ENCODE measurements at places on chromosomes 16 and 17. TPM values are rescaled to one million over a fixed set of nuclear protein-coding genes. Genes with fewer than 3 reads are reported as not detected.

The ALDOC gene
- total RNA-seq = 142 TPM

The PSME3 gene
- 124 TPM for total RNA-seq

The RPL23 gene
- 1,957 TPM for total RNA-seq

The CACNB1 gene
- total RNA-seq = 13.1 TPM

The ST6GALNAC2 gene
- not detected for total RNA-seq

The TUFM gene
- 309 TPM for total RNA-seq

The CDH11 gene
- total RNA-seq = not detected

GRCh38 chr17:4560421-4560820, at the start of gene GGT6:
GGT6 (minus strand) TSS chr17:4560577; CDS start chr17:4560521, 56 bp downstream.
- DNase-seq = no peak

DNA sequence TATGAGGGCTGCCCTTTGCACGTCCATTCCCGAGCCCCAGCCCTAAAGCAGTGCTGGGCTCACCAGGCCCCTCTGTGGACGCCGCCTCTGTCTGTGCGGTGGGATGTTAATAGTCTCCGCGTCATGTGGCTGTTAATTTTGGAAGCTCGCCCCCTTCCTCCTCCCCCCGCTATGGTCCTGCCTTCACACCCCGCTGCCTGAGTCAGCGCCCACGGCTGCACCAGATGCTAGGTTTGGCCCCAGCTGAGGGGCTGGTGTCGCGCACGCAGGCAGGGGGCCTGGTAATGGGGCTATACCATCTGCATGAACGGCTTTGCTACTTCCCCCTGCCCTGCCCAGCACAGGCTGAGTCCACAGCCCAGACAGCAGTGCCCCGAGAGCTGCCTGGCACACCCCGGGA, 4.1 kb upstream of the SSTR5 start:
- DNase-seq = no peak

DNA sequence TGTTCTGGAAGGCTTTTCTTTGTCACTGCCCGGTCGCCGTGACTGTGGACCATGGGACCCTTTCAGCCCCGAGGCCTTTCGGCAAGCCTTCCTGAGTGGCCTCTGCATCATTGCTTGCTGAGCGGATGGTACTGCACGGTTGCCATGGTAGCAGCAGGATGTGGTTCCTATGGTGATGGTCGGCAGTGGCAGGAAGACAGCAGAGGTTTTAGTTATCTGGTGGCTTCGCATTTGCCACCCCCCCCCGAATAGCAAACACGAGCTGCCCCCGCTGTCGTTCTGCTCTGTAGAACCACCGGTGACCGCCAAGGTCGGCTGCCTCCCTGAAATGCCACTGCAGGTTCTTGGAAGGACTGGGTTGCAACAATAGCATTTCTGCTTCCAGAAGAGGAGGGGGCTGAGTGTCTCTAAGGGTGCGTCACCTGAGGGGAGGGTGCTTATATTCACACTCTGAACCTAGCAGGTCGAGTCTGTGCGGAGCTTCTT, 76.6 kb downstream of the CMIP start:
- peak; percentile 93 for DNase-seq

DNA sequence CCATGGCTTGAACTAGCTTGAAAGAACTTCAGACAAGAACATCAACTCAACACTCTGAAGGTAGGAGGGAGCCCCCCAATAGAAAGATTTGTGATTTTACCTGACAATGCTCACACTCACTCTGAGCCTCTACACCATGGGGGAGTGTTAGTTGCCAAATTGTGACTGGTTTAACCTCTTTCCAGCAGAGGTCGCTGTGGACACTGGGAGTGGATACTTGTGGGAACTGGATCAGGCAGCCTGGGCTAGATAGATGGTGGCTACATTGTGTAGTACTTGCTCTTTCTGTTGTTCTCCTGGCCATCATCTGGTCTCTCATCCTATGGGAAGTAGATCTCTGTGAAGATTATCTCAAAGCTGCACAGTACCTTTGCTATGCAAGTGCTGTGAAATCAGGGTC, 2.9 kb downstream of the SMPD3 start:
- peak; percentile 72 for DNase-seq

DNA sequence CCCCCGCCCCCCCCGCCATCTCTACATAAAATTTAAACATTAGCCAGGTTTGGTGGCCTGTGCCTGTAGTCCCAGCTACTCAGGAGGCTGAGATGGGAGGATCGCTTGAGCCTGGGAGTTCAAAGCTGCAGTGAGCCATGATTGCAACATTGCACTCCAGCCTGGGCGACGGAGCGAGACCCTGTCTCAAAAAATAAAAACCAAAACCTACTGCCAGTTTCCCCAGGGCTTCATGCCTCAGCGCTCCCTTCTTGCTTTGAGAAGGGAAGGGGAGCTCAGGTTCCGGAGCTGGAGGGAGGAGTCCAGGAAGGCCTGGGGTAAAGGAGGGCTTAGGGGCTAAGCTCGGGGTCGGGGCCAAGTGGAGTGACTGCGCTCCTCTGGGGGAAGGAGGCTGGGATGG, 20.5 kb downstream of the PLCD3 start:
- no peak for DNase-seq

DNA sequence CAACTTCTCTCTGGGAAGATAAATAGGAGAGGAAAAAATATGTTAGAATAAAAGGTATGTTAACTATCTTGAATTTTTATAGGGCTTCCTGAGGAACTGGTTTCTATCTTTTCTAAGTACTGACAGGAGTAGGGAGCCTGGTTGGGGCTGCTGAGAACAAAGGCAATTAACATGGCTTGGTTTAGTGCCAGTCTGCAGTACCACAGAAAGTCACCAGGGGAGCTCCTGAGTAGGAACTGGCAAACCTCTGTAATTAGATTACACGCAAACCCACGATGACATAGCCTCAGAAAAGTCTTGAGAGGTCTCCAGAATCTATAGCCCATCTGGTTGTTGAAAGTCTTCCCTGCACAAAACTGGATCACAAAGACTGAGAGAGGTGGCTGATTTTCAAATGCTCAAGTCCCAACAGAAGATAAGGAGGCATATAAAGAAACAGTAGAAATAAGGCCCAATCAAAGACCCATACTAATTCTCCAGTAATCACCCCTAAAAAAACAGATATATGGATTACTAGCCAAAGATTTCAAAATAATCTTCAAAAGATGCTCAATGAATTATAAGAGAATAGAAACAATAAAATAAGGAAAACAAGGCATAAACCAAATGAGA, 11.7 kb upstream of the CNTNAP4 start:
- DNase-seq = peak; percentile 43

DNA sequence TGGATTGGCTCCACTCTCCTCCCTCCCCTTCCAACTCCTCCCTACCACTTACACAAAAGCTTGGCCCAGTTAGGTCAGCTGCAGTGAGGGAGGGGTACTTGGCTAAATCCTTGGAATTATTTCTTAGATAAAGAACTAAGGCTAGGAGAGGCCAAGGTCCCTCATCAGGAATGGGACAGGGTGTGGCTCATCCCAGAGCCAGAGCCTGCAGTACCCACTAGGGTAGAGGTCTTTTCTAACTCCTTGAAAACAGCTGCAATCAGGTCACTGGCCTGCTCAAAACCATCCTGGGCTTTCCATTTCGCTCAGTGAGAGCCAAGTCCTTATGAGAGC, 1.9 kb upstream of the SLC46A1 start:
- no peak for DNase-seq

- peak; percentile 78 for DNase-seq
Observed at GRCh38 chr16:85947230-85948137, 48.5 kb downstream of the IRF8 start.

DNA sequence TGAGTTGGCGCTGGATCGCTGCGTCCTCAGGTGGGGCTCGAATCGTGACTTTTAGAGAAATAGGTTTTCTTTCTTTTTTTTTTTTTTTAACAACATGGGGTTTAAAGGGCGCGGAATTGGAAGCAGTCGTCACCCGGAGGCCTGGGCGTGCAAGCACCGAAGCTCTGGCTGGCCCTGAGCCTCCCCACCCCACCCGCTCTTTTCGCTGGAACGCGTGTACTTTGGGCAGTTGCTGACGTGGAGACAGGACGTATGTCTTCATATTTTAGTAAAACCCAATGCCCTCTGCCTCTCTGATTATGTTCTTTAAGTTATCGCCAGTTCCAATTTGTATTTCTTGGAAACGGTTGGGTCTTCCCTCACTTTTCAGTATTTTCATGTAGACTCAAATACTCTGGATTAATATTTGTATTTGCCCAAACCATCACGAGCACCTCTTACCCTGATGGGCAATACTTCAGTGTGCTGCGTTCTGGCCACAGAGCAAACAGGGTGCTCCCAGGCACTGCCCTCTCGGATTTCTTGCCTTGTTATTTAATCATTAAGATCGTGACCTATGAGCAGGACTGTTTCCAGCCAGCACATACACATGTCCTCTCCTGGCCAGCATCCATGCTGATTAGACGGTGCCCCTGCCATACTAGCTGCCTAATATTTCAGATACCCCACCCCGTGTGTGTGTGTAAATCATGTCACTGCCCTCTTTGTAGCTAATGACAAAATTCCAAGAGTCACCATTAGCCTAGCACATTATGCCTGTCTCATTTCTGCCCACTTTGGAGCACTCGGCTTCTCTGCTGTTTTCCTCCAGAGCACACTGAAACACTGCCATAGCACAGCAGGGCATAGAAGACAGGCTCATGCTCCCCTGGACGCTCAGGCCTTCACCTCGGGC, 805 bp upstream of the C16orf95 start:
- DNase-seq = peak; percentile 68

DNA sequence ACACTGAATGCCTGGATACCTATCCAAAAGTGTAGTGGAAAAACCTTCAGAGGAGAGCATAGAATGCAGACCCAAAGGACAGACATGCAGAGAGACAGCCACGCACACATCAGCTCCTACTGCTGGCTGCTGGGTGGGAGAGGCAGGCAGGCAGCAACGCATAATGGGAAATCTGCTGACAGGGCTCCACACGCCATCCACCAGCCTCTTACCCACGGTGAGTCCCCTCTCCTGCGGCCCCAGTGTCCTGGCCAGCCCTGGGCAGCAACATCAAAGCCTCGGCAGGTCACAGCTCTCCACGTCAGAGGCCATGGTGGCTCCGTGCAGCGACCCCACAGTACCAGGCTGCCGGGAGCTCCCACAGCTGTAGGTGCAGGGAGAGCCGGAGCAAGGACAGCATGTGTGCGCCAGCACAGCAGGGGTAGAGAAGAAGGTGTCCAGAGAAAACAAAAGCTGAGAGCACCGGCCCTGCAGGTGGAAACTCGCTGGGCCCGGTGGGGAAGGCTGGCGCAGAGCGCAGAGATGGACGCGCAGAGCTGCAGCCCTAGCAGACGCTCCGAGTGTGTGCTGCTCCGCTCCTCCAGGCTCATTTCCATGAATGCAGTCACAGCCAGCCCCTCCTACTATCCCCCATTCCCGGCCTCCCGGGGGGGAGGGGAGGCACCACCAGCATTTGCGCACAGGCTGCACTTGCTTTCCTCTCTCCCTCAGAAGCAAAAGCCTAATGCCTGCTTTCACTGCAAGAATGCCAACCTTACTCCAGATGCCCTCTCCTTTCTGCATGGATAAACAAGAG, 58.9 kb downstream of the CYTH1 start:
- DNase-seq = no peak

DNA sequence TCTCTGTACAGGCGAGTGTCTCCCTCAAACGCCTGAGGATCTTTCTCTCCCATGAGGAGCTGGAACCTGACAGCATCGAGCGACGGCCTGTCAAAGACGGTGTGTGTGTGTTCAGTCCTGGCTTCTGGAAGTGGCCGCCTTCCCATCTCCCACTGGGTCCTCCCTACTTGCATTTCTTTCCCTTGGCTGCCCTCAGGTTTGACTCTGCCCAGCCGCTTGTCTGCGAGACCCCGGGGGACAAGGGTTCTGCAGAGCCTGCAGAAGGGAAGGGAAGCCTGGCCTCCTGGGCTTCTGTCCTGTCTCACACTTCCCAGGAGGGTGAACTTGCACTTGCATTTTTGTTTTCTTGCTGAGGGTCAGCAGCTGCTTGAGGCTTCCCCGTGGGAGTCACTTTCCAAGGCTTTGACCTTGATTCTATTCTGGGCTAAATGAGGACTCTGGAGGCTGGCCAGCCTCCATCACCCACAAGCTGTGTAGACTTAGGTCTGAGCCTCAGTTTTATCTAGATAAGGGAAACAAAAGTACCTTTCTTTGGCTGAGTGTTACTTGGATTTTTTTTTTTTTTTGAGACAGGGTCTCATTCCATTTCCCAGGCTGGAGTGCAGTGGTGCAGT, 122.3 kb downstream of the ABCC1 start:
- no peak for DNase-seq

DNA sequence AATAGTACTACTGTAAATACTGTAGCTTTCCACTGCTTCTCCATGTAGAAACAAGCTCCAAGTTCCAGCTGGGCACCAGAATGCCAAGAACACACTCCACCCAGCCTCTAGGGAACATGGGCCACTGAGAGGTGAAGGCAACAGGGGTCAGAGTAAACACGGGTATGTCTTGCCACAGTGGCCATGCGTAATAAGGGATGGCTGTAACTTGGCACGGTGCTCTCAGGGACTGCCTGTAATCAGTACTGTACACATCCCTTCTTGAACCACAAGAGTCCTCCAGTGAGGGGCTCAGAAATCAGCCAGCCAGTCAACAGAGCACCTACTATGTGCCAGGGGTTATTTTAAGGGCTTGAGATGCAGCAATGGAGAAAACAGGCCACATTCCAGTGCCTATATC, 10.8 kb downstream of the LRRC59 start:
- no peak for DNase-seq

GRCh38 chr17:30309591-30309990, 17.8 kb upstream of the BLMH start:
- DNase-seq = no peak

- no peak for DNase-seq
Observed at GRCh38 chr17:80456465-80457235, 19.8 kb downstream of the NPTX1 start.

DNA sequence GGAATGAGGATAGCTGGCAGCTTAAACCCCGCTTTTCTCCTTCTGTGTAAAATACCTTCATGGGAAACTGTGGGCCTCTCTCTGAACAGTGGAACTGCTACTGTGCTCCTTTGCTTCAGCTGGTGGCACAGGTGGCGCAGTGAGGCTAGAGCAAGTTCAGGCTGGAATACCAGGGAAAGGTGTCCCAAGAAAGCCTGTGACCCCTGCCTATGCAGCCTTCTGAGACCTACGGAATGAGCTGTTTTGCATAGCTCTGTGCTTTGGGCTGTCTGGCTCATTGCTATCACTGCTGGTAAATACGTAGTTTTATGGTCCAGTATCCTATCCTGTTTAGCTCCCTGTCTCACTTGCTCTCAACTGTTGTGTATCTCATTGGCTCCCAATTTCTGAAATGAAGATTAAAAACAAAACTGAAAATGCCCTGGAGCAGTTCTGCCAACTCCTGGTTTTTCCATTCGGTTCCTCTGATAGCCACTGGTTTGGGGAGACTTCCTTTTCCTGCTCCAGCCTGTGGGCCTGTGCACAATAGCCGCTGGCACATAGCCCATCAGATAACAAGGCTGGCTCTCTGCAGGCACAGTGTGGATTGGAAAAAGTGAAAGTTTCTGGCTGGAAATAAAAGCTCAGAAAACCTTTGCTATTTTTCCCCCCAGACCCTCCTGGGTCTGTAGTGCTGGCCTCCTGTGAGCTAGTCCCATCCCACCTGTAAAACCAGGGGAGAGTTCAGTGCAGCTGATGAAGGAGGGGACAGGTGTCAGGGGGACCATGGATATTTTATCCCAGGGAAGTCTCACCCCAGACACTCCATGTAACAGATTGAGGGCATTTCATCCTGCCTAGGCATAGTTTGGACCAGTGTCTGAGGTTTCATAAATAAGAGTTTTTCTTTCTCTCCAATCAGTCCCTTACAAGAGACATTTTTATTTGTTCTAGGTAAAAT, 24.0 kb downstream of the LIMD2 start:
- no peak for DNase-seq

GRCh38 chr17:48492401-48493298, 38.2 kb downstream of the HOXB1 start:
- peak; percentile 70 for DNase-seq

Data from activated CD8-positive, alpha-beta T cell treated with anti-CD3 and anti-CD28 coated beads for 36 hours (primary cell).